ENCODE measurements at places on chromosomes 3 and 15. TPM values are rescaled to one million over a fixed set of nuclear protein-coding genes. Genes with fewer than 3 reads are reported as not detected.

SUMF1 gene
- total RNA-seq, result 4.9 TPM

LNP1 gene
- total RNA-seq, result 1.7 TPM

- no peak for DNase-seq
Measured at GRCh38 chr3:100630664-100631063, 21.3 kb downstream of the ADGRG7 start.

- DNase-seq, result no peak
Measured at GRCh38 chr3:189212681-189213080, 40.9 kb downstream of the TPRG1 start.

DNA sequence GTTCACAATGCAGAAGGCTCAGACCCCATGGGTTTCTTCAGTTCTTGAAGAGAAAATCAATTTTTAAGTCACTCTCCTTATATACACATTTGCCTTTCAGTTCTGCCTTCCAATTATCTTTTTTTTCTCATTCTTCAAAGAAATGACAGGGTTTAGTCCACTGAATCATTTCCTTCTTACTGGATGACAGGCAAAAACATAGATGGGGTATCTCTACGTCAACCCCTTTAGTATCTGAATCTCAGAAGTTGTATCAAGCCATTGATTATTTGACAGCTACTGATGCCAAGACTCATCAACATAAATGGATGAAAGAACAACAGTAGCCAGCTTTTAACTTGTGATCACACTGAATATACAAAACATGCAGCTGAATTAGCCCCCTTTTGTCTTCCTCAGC, 6.5 kb downstream of the ATOSA start:
- no peak for DNase-seq

- no peak for DNase-seq
Measured at GRCh38 chr3:96000966-96001365, 813.4 kb upstream of the EPHA6 start.
